Activated CD4-positive, CD25-positive, alpha-beta regulatory T cell treated with anti-CD3 and anti-CD28 coated beads, Interleukin-2, amount 50 U/mL, for 24 hours (primary cell): ENCODE measurements at places on chromosomes 3 and 15.

GRCh38 chr3:150762662-150763121 is 277 bp downstream of the SIAH2 start:
- ATAC-seq: no peak

- no peak for ATAC-seq
Measured at GRCh38 chr3:7290077-7290825, 429.3 kb downstream of the GRM7 start.

DNA sequence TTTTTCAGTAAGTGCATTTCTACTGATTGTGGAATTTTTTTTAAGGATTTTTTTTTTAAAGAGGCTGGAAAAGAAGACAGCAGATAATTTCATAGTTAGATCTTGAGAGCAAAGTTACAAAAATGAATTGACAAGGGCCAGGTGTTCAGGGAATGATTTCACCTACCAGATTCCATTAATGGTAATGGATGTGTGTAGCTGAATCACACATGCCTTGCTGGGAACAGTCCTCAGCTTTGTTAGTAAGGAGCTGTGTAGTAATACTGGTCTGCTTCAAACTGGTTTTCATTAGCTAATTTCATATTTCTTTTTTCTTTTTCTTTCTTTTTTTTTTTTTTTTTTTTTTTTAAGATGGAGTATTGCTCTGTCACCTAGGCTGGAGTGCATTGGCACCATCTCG is 16.0 kb downstream of the NR1D2 start:
- ATAC-seq: no peak

- no peak for ATAC-seq
Measured at GRCh38 chr3:4820296-4821121, 158.7 kb upstream of the BHLHE40 start.

GRCh38 chr3:111236836-111237713 is 165.5 kb downstream of the NECTIN3 start:
- ATAC-seq: no peak

- ATAC-seq: no peak
Measured at GRCh38 chr3:50608278-50608677, 3.3 kb downstream of the CISH start.

- no peak for ATAC-seq
Measured at GRCh38 chr3:144852999-144853398, 881.4 kb downstream of the DIPK2A start.

DNA sequence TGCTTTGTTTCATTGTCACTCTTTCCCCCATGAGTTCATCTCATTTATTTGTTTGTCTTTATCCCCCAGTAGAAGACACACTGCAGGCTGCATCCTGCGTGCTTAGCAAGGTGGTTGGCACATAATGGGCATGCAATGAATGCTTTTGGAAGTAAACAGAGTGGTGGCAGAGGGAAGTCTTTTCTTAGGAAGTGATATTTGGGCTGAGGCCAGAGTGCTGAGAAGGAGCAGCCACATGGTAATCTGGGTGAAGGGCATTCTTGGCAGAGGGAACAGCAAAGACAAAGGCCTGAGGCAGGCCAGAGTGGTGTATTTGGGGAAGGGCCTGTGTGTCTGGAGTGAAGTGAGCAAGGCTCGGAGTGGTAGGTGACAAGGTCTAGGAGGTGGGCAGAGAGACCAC is 17.7 kb upstream of the ADAMTS7 start:
- ATAC-seq: no peak

DNA sequence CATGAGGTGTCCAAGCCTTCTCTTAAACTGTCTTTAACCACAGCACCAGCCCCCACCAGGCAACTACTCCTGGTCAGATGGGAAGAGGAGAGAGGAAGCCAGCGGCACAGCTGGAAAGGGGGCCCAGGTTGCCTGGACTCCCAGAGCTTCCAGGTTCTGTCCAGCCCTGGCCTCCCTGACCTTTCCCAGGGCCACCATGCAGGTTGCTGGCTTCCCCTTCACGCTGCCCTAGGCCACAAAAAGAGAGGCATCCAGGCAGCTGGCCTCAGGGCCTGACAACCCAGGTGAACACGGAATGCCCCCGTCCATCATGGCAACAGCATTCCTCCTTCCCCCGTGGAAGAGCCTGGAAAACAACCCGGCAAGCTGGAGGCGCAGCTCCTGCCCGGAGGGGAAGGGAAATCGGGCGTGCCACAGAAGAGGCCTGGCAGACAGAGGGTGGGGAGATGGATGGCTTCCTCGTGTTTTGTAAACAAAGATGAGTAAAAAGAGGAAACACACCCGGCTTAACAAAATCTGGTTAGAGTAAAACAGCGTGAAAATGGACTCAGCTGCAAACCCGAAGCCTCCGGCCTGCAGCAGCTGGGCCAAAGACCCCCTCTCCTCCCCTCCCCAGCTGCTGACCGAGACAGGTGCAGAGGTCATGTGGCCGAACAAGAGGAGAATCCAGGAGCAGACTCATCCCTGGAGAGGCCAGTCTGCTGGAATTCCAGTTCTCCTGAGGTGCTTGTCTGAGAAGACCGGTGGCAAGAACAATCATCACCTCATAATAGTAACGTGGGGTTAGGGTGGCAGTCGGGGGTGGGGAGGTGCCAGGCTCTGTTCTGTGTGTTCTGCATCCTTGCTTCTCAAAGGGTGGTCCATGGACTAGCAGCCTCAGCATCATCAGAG is 15.5 kb downstream of the BMF start:
- no peak for ATAC-seq

DNA sequence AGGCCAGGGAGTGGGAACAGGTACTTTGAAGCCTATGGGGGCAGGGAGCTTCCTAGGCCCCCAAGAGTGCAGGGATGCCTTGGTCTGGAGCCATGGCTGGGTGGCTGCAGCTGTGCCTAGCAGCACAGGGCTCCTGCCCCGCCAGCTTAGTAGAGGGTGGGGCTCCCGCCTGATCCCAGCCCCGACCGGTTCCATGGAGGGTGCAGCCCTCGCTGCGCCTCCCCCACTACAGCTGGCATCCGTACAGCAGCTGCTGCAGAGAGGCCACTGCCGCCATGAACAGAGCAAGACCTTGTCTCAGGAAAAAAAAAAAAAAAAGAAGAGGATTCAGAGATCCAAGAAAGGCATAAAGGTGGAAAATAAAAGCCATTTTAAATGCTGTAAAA is 277.2 kb downstream of the UBE2E2 start:
- ATAC-seq: no peak

GRCh38 chr15:33124811-33125210 is 69.7 kb downstream of the FMN1 start:
- ATAC-seq: no peak

- ATAC-seq: no peak
Measured at GRCh38 chr3:157195965-157196364, 36.0 kb upstream of the CCNL1 start.

- peak; percentile 76 for ATAC-seq
Measured at GRCh38 chr15:75836959-75837334, 6.3 kb upstream of the UBE2Q2 start.

DNA sequence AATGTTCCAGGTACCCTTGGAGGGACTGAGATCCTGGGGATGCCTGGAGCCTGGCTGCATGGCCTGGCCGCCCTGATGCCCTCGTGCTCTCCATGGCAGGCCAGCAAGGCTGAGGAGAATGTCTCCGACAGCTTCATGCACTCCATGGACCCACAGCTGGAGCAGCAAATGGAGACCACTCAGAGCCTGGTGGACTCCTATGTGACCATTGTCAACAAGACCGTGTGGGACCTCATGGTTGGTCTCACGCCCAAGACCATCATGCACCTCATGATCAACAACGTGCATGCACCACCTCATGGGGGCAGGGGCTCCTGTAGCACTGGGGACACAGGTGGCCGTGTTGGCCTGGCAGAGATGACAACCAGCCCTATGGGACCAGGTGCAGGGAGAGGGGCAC is 19.7 kb downstream of the GOLGA6A start:
- no peak for ATAC-seq

- no peak for ATAC-seq
Measured at GRCh38 chr15:76398317-76399104, 61.9 kb downstream of the ISL2 start.

DNA sequence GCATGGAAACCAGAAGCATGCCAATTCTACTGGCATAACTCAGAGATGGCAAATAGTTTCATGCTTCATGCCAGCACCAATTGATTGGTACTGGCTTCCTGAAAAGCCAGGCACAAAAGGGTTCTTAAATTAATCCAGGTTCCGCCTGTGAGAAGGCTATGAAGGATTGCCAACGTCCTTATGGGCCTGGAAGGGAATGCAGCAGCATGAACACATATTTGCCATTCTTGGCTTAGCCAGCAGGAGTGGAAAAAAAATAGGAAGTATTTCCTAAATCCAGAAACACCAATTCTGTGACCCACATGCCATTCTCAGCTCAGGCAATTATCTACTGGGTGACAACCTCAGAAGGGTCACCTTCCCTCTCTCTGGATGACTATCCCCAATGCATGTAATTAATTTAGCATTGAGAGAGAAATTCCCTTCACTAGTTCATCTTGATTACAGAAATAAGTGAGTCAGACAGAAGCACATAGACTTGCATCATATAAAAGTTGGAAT is 36.0 kb downstream of the ADAMTS9 start:
- ATAC-seq: no peak
